ENCODE measurements at places on chromosomes 1 and 21.

- no peak overlapping the region for H3K4me3 ChIP-seq
- peaks cover 46% of the 10 kb centered on the region for H3K4me1 ChIP-seq
- peaks cover 2% of the 10 kb centered on the region for H3K36me3 ChIP-seq
- H3K27me3 ChIP-seq: no peaks in the 10 kb centered on the region
These were observed 20.7 kb upstream of the ALDH4A1 start for GRCh38 chr1:18922848-18923755.

DNA sequence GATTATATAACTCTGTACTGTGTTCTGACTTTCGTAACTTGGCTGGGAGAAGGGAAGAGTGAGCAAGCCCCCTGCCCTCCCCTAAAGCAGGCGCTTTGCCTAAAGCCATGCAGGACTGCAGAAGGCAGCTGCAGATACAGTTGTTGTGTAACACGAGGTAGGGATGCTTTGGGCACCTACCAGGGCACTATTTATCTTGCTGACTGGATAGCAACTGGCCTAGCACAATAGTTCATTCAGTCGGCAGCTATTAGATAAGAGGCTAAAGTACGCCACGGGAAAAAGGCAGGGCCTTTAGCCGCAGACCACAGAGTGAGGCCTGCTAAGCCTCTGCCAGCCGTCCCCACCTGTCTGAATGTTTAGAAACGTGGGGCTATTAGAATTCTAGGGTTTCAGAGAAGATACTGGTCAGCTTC lies 80.9 kb downstream of the TTC3 start:
- no peaks in the 10 kb centered on the region for H3K27me3 ChIP-seq
- peak; percentile 18 for DNase-seq
- H3K27ac ChIP-seq: peak overlapping the region; percentile 41
- H3K4me3 ChIP-seq: no peak overlapping the region
- peaks cover 10% of the 10 kb centered on the region for H3K4me1 ChIP-seq
- peaks cover 26% of the 10 kb centered on the region for H3K36me3 ChIP-seq

DNA sequence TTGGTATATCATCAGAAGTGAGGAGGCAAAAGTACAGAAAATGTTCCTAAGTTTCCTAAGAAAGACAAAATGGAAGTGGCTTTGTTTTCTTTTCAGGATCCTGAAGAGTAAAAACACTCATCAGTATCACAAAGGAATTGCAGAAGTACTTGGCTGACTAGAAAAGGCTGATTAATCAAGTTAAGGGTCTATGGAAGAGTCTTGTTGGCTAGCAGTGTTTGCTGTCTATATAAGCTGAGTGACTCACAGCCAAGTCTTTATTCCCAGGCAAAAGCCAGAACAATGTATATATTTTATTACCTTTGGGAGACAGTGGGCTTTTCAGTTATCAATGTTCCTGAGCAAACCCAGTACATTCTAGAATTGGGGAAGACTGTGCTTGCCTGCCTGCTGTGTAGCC lies 777.0 kb downstream of the PLA2G4A start:
- no peaks in the 10 kb centered on the region for H3K36me3 ChIP-seq
- H3K27ac ChIP-seq: no peak overlapping the region
- H3K4me3 ChIP-seq: no peak overlapping the region
- DNase-seq: no peak

DNA sequence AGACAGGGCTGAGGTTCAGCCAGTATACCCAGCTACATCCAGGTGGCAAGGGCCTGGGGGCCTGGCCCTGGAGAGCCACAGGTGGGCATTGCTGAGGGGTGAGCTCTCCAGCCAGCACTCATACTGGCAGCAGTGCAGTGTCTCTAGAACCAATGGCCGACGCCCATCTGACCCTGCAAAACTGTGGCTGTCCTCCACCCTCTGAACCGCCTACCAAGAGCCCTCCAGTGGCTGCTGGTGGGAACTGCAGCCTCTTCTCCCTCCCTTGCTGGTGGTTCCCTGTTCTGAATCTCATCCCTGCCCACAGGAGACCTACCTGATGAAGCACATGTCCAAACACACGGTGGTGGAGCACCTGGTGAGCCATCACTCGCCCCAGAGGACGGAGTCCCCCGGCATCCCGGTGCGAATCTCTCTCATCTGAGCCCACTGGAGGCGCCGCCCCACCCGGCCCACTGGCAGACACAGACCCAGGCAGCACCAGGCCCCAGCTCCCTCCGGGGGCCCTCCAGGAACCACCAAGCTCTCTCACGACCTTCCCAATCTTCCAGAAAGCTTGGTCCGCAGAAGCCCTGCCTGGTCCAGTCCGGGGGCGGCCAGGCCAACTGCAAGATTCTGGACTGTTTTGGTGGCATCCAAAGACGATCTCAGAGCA lies 22.1 kb downstream of the A3GALT2 start:
- no peak overlapping the region for H3K4me3 ChIP-seq
- peak; percentile 52 for DNase-seq
- H3K27ac ChIP-seq: no peak overlapping the region
- H3K36me3 ChIP-seq: peaks cover 25% of the 10 kb centered on the region
- H3K27me3 ChIP-seq: no peaks in the 10 kb centered on the region

GRCh38 chr1:46062651-46063319 lies 69.6 kb downstream of the PIK3R3 start:
- no peaks in the 10 kb centered on the region for H3K27me3 ChIP-seq
- peak; percentile 22 for DNase-seq
- H3K4me1 ChIP-seq: no peaks in the 10 kb centered on the region
- peak overlapping the region; percentile 20 for H3K4me3 ChIP-seq
- H3K36me3 ChIP-seq: peaks cover 2% of the 10 kb centered on the region

- H3K27me3 ChIP-seq: no peaks in the 10 kb centered on the region
- H3K4me1 ChIP-seq: no peaks in the 10 kb centered on the region
- no peaks in the 10 kb centered on the region for H3K36me3 ChIP-seq
- H3K27ac ChIP-seq: no peak overlapping the region
These were observed 150.7 kb downstream of the BACH1 start for GRCh38 chr21:29449306-29449950.

DNA sequence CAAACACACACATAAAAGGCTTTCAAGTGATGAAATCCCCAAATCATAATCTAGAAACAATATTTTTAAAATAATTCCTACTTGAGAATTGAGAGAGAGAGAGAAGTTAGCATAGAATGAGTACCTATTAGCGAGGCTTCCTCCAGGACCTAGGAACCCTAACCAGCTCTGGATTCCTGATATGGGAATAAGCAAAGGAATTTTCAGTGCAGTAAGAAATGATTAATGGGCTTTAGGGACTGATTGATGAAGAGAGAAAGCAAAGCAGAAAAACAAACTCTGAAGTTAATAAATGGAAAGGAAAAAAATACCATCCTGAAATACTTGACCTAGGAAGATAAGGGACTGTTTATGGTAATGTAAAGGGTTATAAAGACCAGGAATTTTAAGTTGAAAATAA lies 60.6 kb downstream of the WARS2 start:
- H3K27me3 ChIP-seq: no peaks in the 10 kb centered on the region
- no peaks in the 10 kb centered on the region for H3K36me3 ChIP-seq
- no peak overlapping the region for H3K27ac ChIP-seq
- no peaks in the 10 kb centered on the region for H3K4me1 ChIP-seq
- DNase-seq: no peak
- H3K4me3 ChIP-seq: no peak overlapping the region

GRCh38 chr21:32015461-32016139 lies 142.8 kb downstream of the HUNK start:
- H3K27ac ChIP-seq: no peak overlapping the region
- no peaks in the 10 kb centered on the region for H3K27me3 ChIP-seq
- no peaks in the 10 kb centered on the region for H3K4me1 ChIP-seq
- DNase-seq: no peak
- H3K36me3 ChIP-seq: no peaks in the 10 kb centered on the region

DNA sequence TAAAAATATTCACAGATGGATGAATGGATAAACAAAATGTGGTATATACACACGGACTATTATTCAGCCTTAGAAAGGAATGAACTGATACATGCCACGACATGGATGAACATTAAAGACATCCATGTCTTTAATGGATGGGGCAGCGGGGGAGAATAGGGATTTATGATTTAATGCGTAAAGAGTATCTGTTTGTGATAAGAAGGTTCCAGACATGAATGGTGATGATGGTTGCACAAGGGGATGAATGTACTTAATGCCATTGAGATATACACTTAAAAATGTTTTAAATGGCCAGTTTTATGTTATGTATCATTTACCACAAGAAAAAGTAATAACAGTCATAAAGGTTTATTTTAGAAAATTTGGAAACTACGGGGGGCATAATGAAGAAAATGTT lies 108.6 kb upstream of the WLS start:
- no peak overlapping the region for H3K27ac ChIP-seq
- H3K4me3 ChIP-seq: no peak overlapping the region
- H3K36me3 ChIP-seq: no peaks in the 10 kb centered on the region

DNA sequence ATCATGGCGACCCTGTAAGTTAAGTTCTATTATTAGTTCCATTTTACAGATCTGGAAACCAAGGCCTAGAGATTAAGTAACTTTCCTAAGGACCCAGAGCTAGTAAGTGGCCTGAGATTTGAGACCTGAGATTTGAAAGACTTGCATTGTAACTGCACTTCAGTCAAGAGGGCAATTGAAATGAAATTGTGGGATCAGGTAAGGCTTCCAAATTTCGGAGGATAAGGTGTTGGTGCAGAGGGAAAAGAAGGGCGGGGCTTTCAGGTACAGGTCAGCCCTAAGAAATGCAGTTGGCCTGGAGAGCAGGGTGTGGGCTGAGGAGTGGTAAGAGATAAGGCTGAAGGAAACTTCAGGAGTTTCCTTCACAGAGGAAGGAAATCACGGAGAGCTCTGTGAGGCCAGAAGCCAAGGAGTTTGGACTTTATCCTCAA lies 51.1 kb downstream of the SLC16A1 start:
- H3K27ac ChIP-seq: no peak overlapping the region
- H3K4me1 ChIP-seq: peaks cover 6% of the 10 kb centered on the region
- H3K36me3 ChIP-seq: no peaks in the 10 kb centered on the region

- no peak overlapping the region for H3K27ac ChIP-seq
- H3K27me3 ChIP-seq: no peaks in the 10 kb centered on the region
- peaks cover 26% of the 10 kb centered on the region for H3K4me1 ChIP-seq
These were observed 205.7 kb downstream of the TOMM20 start for GRCh38 chr1:234922987-234923386.

- peaks cover 8% of the 10 kb centered on the region for H3K4me1 ChIP-seq
- H3K4me3 ChIP-seq: no peak overlapping the region
- H3K27me3 ChIP-seq: no peaks in the 10 kb centered on the region
These were observed 11.2 kb downstream of the URB1 start for GRCh38 chr21:32381571-32381970.

DNA sequence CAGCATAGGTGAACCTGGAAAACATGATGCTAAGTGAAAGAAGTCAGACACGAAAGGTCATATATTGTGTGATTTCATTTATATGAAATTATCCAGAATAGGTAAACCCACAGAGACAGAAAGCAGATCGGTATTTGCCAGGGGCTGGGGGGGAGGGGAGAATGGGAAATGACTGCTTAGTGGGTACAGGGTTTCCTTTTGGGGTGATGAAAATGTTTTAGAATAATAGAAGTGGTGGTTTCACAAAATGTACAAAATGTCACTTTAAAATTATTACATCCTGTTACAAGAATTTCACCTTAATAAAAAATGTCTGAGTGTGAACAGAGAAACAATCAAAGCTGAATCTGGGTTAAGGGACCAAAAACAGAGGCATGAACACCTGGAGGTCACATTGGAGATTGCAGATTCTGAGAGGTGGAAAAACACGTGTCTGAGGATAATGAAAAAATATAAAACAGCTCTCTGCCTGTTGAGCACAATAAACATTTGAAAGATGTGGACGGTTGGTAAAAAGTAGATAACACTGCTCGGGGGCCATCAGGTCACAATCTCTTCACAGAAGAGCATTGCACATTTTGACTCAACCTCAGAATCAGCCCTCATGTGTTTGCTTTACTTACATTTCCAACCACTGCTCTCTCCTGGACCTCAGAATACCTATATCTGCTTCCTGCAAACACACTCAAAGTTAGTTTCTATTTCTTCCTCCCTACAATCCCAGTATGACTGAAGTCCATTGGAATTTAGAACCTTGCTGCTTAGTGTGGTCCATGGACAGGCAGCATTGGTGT lies 3.2 kb downstream of the SLAMF6 start:
- H3K27me3 ChIP-seq: no peaks in the 10 kb centered on the region
- no peak overlapping the region for H3K4me3 ChIP-seq
- DNase-seq: no peak
- no peaks in the 10 kb centered on the region for H3K36me3 ChIP-seq
- H3K27ac ChIP-seq: no peak overlapping the region
- H3K4me1 ChIP-seq: no peaks in the 10 kb centered on the region

- peak overlapping the region; percentile 33 for H3K4me3 ChIP-seq
- H3K4me1 ChIP-seq: peaks cover 2% of the 10 kb centered on the region
- peaks cover 18% of the 10 kb centered on the region for H3K27me3 ChIP-seq
- no peak for DNase-seq
These were observed 802 bp downstream of the KAZN start for GRCh38 chr1:14599183-14599791.

- no peaks in the 10 kb centered on the region for H3K27me3 ChIP-seq
- H3K36me3 ChIP-seq: no peaks in the 10 kb centered on the region
- no peaks in the 10 kb centered on the region for H3K4me1 ChIP-seq
- no peak for DNase-seq
- no peak overlapping the region for H3K4me3 ChIP-seq
These were observed 91.3 kb upstream of the HNRNPU start for GRCh38 chr1:244955661-244956060.

- no peak overlapping the region for H3K4me3 ChIP-seq
- no peaks in the 10 kb centered on the region for H3K27me3 ChIP-seq
- no peaks in the 10 kb centered on the region for H3K36me3 ChIP-seq
- DNase-seq: peak; percentile 89
- no peak overlapping the region for H3K27ac ChIP-seq
- peaks cover 4% of the 10 kb centered on the region for H3K4me1 ChIP-seq
These were observed 19.2 kb downstream of the LAMC2 start for GRCh38 chr1:183205196-183205781.

GRCh38 chr1:245606157-245606725 lies 451.5 kb downstream of the KIF26B start:
- peaks cover 16% of the 10 kb centered on the region for H3K4me1 ChIP-seq
- peaks cover 5% of the 10 kb centered on the region for H3K36me3 ChIP-seq
- H3K4me3 ChIP-seq: no peak overlapping the region
- no peak overlapping the region for H3K27ac ChIP-seq

- H3K27ac ChIP-seq: no peak overlapping the region
- DNase-seq: no peak
- H3K4me3 ChIP-seq: no peak overlapping the region
- no peaks in the 10 kb centered on the region for H3K4me1 ChIP-seq
These were observed 12.2 kb downstream of the CTSS start for GRCh38 chr1:150753416-150753815.

- H3K27me3 ChIP-seq: no peaks in the 10 kb centered on the region
- H3K4me1 ChIP-seq: peaks cover 4% of the 10 kb centered on the region
- no peaks in the 10 kb centered on the region for H3K36me3 ChIP-seq
These were observed 82.2 kb upstream of the C1orf105 start for GRCh38 chr1:172338295-172338735.

GRCh38 chr1:14300991-14301703 lies 297.3 kb upstream of the KAZN start:
- H3K27ac ChIP-seq: no peak overlapping the region
- no peak for DNase-seq
- no peaks in the 10 kb centered on the region for H3K4me1 ChIP-seq
- no peaks in the 10 kb centered on the region for H3K27me3 ChIP-seq
- H3K36me3 ChIP-seq: no peaks in the 10 kb centered on the region

- H3K27ac ChIP-seq: no peak overlapping the region
- no peaks in the 10 kb centered on the region for H3K36me3 ChIP-seq
- H3K4me3 ChIP-seq: no peak overlapping the region
- no peak for DNase-seq
- H3K4me1 ChIP-seq: no peaks in the 10 kb centered on the region
These were observed 4.0 kb upstream of the SAMSN1 start for GRCh38 chr21:14550135-14550534.
